ENCODE measurements at places on chromosomes 7 and 10.

DNA sequence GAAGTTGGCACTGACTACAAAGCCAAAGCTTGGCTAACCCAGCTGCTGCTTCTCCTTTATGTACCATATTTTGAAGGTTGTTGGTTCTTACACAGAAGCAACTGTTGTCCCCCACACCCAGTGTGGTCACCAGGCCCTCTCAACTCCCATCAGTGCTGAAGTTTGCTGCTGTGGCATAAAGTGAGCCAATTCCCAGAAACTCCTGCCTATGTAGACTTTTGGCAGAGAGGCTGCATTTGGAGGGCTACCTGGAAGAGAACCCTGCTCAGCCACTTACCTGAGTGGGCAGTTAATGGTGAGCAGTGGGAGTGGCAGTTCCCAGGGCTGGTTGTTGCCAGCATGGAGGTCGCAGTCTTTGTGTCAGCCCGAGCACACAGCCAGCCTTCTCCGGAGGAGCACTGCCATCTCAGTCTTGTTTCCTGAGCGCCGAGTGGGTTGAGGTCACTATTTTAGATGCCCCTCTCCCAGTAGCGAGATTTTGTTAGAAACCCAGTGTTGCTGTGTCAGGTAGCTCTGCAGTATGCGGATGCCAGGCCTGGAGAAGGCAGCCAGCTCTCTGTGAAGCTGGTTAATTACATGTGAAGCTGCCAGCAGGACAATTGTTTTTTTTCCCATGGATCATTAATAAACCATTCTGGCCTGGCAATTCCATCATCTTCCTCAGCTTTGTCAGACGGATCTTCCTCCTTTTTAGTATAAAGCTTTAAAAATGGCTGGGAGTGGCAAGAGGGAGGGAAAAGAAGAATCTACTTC is 24.5 kb downstream of the LRRC4 start:
- no peak for DNase-seq

DNA sequence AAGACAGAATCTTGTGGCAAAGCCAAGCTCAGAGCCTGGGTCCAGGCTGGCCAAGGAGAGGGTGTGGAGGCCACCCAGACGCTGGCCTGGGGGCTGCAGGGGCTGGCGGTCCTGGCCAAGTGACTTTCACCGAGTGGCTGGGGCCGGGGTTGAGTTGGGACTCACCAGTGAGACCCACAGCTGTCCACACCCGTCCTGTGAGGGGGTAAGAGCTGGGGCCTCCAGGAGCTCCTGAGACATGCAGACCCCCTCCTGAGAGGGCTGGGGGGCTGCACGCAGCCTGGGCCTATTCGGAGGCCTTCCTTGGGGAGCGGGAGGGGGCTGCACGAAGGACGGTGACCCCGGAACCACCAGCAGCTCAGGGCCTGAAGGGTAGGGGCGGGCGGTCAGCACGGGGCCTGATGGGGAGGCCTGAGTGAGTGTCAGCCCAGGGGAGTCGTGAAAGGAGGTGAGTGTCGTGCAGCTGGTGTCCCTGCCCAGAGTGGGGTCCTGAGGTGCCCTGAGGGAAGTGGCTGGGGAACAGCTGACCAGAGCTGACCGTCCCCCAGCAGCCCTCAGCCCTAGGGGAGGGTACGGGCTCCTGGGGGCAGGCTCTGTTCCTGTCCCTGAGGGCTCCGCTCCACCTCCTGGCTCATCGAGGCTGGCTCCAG is 100.9 kb downstream of the FOXL3 start:
- DNase-seq, result no peak

DNA sequence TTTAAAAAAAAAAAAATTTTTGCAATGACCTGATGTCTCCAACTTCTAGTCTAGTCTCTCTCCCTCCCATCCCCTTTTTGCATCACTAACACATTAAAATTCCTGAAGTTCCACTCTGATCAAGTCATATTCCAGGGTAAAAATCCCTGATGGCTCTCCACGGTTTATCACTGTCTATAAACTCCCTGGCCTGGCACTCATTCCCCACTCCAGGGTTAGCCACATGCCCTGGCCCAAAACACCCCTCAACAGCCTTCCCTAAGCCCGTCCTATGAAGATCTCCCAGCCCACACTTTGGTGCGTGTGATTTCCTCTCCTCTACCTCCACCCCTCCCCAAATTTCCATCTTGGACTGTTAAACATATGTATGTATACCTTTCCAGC is 125.4 kb downstream of the JAZF1 start:
- DNase-seq, result no peak

DNA sequence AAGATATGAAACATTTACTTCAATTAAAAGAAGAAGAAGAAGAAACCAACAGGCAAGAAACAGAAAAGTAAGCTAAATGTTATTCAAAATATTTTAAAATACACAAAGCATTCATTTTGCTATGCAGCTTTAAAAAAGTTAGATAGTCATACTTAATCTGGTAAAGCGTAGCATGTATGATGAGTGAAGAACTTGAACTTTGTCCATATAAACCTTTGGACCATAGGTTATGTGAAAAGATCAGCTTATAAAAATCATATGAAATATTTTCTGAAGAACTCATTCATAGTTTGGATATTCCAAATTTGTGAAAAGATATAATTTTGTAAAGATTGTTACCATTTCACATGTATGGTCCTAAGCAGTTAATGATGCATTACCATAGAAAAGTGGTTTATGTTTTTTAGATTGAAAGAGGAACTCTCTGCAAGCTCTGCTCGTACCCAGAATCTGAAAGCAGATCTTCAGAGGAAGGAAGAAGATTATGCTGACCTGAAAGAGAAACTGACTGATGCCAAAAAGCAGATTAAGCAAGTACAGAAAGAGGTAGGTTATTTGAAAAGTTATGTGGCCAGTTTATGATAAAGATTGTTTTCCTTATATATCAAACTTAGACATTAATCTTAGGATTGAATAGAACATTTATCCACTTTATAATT is 37.3 kb downstream of the KIF20B start:
- no peak for DNase-seq

DNA sequence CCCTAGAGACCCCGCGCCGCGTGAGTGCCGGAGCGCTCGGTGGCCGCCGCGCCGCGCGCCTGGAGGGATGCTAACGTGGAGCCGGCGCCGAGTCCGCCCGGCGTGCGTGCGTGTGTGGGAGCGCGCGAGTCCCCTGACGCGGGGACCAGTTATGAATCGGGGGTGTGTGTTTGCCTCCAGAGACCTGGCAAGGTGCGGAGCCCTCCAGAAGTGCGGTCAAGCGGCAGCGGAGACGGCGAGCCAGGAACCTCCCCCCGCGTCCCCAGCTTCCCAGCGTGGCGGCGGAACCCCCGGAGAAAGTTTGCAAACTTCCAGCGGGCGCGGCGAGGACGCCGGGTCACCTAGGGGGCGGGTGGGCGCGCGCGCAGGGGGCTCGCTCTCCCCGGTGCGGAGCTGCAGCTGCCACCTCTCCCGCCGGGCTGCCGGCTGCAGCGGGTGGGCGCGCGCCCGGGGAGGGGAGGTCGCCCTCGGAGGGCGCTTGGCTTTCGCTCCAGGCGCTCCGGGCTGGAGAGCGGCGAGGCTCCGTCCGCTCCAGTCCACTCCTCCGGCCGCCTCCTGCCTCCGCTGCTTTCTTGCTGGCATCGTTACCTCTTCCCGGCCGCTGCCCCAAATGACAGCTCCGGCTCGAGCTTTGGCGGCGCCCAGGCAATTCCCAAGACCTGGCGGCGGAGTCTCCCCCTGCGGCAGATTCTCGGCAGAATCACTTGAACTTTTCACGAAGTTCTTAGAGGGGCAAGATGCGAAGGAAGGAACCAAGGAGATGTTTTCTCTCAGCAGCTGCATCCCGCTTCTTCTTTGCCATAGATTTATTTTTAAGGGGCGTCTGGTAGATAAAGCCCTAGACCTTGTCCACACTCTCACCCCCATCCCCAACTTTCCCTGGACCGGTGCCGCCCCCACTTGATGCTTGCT is 2.3 kb upstream of the CREB5 start:
- no peak for DNase-seq

- no peak for DNase-seq
Observed at GRCh38 chr7:98400542-98401340, at the start of gene BAIAP2L1. TSS of gene BAIAP2L1 (minus strand) at chr7:98401090. CDS start at chr7:98400852, 238 bp downstream.

- DNase-seq, result no peak
Observed at GRCh38 chr10:113023017-113023416, 73.0 kb downstream of the TCF7L2 start.

- no peak for DNase-seq
Observed at GRCh38 chr7:144568233-144568632, 164.7 kb upstream of the NOBOX start.

DNA sequence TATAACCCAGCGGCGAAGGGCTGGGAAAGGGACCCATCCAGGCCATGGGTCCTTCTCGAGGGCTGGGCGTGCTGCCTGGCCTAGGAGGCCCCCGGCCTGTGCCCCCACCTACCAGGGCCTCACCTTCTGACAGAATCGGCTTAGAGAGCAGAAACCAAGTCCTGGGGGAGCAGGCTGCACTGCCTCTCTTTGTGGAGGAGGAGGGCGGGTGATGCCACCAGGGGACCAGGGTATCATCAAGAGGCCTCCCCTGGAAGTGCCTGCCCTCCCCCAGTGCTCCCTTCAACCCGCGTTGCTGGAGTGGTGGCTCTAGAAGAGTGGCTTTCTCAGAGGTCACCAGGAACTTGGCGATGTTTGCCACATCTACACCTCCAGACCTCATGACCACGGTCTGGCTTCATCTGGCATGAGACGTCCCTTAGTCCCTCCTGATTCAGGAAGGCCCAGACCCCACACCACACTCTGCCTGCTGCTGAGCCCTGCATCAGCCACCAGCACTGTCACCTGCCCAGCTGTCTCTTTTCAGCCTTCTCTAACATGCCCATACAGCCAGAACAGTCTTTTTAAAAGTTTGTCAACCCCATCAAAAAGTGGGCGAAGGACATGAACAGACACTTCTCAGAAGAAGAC is 31.9 kb downstream of the FKBP6 start:
- DNase-seq, result no peak

DNA sequence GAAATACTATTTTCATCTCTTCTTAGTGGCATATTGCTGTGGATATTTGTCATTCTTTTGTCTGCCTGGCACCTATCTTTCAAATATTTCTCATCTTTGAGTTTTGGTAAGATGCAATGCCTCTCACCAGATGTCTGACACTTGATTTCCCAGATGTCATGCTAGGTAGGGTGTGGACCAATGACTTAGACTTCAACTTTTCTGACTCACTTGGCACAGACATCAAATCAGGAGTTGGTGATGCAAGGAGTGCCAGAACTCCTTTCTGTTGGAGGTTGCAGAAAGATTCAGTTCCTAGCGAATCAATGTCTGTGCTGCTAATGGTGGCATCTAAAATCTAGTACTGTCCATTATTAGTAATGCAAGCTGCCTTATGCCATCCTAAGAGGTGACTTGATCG is 216.9 kb upstream of the FERD3L start:
- DNase-seq, result no peak

GRCh38 chr10:97075421-97075820 is 110.3 kb downstream of the SLIT1 start:
- no peak for DNase-seq

- DNase-seq, result no peak
Observed at GRCh38 chr10:63719226-63719856, 198.1 kb downstream of the REEP3 start.

DNA sequence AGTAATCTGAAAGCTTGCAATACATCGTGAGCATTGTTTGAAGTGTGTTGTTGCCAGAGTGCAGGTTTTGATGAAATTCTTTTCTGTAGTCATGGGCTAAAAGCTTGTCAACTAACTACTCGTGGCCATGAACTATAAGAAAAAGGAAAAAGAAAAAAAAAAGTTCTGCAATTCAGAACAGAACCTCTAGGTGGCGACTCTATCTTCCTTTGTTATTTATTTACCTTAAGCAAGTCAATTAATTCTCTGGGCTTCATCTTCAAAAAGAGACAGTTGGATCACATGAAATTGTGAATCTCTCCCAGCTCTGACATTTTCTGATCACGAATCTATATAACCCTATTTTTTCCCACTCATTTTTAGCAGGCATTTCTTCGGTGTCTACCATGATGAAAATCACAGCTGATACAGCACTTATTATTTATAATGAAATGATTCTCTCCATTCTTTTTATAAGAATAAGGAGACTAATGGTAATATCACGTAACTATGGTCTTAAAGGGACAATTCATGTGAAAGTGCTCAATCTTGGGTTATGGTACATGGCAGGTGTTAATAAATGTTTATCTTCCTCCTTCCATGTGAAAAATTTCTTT is 18.8 kb downstream of the TMEM196 start:
- DNase-seq, result no peak

GRCh38 chr7:25083201-25083600 is 41.9 kb downstream of the CYCS start:
- DNase-seq, result no peak

GRCh38 chr10:72461085-72461484 is 106.4 kb upstream of the DNAJB12 start:
- no peak for DNase-seq

- no peak for DNase-seq
Observed at GRCh38 chr7:138008019-138008587, 6.2 kb upstream of the CREB3L2 start.
